ENCODE measurements at places on chromosomes 11 and 22.

DNA sequence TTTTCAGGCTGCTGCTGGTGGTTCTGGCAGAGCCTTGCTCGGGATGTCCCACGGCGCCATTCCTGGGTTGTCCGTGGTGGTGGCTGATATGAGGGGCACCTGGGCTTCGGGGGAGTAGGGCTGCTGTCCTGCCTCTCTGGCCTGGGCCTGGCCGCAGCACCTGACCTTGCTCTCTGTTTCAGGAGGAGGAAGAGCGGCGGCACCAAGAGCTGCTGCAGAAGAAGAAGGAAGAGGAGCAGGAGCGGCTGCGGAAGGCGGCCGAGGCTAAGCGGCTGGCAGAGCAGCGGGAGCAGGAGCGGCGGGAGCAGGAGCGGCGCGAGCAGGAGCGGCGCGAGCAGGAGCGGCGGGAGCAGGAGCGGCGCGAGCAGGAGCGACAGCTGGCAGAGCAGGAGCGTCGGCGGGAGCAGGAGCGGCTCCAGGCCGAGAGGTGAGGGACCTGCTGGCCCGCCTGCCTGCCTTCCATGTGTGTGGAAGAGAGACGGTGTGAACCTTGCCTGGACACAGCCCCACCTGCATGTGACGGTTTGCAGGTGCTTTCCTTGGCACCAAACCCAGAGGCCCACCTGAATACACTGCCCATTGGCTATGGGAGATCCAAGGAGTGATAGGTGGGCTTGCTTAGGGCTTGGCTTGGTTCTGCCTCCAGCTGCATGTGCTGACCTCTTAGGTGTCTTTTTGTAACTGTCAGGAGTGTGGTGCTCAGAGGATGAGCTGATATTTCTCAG is 22.8 kb downstream of the INCENP start:
- no peak for DNase-seq

DNA sequence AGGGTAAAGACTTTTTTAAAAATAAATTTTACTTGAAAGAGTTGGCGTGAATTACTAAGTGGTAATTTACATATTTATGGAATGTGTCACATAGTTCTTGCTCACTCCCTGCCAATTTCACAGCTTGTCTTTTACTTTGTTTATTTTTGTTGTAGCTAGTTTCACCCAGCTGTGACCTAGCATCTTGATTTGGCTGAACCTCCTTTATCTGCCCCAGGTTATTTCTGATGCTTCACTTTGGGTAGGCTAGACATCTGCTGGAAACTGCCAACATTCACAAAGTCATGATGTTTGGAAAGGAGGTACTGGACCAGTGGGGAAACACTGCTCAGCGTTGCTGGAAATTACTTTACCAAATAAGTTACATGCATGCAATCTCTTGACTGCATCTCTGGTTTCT is 1676.0 kb upstream of the RAG2 start:
- DNase-seq: no peak

GRCh38 chr22:27833803-27834202 is 32.2 kb upstream of the MN1 start:
- no peak for DNase-seq

GRCh38 chr11:109828387-109828786 is 264.8 kb upstream of the ZC3H12C start:
- no peak for DNase-seq

- DNase-seq: no peak
Measured at GRCh38 chr11:76574406-76574805, 96.1 kb downstream of the LRRC32 start.

DNA sequence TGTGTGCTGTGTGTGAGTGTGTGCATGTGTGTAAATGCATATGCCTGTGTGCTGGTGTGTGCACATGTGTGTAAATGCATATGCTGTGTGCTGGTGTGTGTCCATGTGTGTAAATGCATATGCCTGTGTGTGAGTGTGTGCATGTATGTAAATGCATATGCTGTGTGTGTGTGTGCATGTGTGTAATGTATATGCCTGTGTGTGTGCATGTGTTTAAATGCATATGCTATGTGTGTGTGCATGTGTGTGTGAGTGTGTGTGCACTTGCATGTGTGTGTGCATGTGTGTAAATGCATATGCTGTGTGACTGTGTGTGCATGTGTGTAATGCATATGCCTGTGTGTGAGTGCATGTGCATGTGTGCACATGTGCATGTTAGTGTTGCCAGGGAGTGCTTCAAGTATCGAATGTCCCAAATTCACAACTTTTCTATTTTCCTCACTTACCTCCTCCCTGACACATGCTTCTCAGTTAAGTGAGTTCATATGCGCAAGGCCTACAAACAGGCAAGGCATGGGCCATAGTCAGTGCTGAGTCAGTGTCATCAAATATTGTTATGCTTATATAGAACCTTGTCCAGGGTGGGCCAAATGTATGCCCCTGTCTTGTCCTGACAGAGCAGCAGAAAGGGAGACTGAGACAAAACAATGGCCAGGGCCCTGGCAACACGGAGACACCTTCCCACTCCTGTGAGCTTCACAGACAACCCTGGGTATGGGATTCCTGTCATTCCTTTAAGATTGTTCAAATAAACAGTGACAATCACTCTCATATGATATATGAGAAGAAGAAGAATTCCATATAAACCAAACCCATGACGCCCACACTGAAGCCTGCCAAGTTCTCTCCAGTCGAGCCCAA is 38.6 kb downstream of the GGTLC2 start:
- no peak for DNase-seq

GRCh38 chr11:117166491-117166890 is 12.1 kb upstream of the SIDT2 start:
- no peak for DNase-seq

- no peak for DNase-seq
Measured at GRCh38 chr22:40325315-40325714, 21.0 kb upstream of the ADSL start.

DNA sequence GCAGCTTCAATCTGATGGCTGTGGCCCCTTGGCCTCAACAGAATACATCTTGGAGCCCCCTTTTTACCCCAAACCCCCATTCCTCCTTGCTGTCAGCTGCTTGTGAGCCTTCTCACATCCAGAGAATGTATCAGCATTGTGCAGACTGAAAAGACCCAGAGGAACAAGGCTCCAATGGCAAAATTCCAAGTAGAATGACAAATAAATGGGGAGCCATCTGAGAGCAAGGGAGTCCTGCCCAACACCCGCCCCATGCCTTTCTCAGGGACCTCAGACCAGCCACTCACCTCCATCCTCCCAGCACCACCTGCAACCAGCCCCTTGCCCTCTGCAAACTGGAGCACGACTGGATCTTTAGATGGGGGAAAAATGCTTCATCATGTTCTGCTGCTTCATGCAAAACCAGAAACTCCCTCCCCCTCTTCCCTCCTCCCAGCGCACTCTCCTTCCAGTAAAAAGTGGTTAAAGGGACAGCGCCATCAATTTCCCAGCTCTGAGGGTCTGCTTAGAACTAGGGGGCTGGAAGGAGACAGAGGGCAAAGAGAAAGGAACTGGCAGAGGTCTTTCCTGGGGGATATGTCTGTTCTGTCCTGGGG is 2.2 kb upstream of the NEFH start:
- peak; percentile 72 for DNase-seq

- no peak for DNase-seq
Measured at GRCh38 chr22:25518000-25518663, 46.3 kb upstream of the GRK3 start.

- DNase-seq: no peak
Measured at GRCh38 chr22:26579331-26579886, 10.5 kb downstream of the TPST2 start.

GRCh38 chr11:19727246-19727645 is 14.6 kb downstream of the NAV2 start:
- no peak for DNase-seq

Data from NCI-H526 treated with DMSO at 0.1 percent for 48 hours (cell line).